ENCODE measurements at places on chromosomes 4 and X.
A peak's percentile ranks its signal among the peaks of the same experiment; 100 is the strongest.

DNA sequence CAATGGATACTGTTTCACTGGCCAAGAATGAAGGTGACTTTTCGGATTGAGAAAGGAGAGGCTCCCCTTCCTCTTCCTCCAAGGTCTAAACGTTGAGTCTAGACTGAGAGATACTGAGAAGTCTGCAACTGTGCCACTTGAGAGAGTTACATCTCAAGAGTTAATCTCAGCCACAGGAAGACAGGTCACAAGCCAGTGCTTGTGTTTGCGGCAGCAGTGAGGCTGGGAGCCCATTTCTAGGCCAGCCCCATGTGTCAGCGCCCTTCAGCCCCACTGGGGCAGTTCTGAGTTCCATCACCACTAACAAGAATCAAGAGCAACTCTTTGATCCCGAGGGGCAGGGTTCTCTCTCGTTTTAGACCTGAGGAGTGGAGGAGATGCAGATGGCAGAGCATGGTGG lies 7.3 kb upstream of the SEC24D start:
- DNase-seq, result no peak

DNA sequence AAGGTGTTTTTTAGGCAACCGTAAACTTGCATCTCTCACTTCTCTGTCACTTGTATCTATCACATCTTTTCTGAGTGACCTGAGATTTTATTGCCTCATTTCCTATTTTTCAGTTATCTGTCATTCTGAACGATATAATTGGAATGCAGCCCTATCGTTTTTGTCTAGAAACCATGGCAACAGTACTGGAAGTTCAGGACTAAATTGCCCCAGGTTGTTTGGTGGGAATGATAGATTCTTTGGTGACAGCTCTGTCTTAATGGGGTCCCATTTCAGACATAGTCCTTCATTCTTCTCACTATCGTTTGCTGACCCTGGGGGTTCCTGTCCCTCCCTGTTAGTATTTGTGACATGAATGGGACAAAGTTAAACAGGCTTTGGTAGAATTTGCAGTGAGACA lies 267.7 kb upstream of the GALNT7 start:
- no peak for DNase-seq

GRCh38 chr4:123055943-123056342 lies 133.5 kb upstream of the NUDT6 start:
- peak; percentile 14 for DNase-seq

- DNase-seq, result no peak
Observed at GRCh38 chrX:150765782-150766350, 72.7 kb downstream of the MTMR1 start.

- no peak for DNase-seq
Observed at GRCh38 chrX:121052122-121052521, 4.7 kb downstream of the GLUD2 start.

- no peak for DNase-seq
Observed at GRCh38 chr4:127832585-127832984, 48.1 kb upstream of the PLK4 start.

DNA sequence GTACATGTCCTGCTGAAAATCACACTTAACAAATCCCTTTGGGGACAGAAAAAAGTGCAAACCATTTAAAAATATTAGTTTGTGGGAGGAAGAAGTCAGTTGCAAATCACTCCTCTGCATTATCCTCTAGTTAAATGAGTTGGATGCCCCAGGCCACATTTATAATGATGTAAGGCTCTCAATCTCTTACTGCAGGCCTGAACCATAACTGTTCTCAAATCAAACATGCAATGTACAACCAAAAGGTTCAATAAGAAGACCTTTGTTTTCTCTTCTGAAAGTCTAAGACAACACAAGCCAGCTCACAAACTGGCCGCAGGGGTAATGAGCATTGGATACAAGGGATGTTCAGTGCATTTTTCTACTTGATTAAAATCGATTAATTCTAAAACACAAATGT lies 39.7 kb downstream of the IGFBP7 start:
- no peak for DNase-seq

- no peak for DNase-seq
Observed at GRCh38 chrX:30661228-30661627, 8.0 kb downstream of the GK start.

DNA sequence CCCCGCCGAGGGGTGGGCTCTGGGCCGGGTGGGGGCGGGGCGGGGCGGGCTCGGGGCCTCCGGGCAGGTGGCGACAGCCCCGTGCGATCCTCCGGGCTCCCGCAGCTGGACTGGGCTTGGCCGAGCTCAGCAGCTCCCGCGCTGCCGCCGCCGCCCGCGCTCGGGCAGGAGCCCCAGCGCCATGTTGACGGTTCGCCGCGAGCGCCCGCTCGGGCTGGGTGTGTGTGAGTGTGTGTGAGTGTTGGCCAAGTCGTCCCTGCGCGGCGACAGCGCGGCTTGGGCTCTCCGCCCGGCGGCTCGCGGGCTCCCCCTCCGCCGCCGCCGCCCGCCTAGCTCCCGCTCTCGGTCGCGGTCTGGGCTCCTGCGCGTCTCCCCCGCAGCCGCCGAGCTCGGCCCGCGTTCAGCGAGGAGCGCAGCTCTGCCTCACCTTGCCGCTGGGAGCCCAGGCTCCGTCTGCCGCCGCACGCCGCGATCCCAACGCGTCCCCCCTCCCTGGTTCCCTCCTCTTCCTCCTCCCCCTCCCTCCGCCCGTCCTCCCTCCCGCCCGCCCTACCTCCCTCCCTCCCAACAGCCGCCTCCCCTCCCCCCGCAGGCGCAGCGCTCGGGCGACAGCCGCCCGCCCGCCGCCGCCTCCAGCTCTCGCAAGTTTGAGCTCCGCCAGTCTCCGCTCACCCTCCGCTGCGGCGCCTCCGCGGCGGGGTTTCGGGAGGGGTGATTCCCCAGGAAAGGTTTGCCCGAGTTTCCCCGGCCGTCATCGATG lies at the start of gene BCOR:
BCOR (minus strand) TSS at position 455 of the 760 bp plus-strand sequence. CDS start 20,029 bp downstream, outside the sequence.
- DNase-seq, result no peak

DNA sequence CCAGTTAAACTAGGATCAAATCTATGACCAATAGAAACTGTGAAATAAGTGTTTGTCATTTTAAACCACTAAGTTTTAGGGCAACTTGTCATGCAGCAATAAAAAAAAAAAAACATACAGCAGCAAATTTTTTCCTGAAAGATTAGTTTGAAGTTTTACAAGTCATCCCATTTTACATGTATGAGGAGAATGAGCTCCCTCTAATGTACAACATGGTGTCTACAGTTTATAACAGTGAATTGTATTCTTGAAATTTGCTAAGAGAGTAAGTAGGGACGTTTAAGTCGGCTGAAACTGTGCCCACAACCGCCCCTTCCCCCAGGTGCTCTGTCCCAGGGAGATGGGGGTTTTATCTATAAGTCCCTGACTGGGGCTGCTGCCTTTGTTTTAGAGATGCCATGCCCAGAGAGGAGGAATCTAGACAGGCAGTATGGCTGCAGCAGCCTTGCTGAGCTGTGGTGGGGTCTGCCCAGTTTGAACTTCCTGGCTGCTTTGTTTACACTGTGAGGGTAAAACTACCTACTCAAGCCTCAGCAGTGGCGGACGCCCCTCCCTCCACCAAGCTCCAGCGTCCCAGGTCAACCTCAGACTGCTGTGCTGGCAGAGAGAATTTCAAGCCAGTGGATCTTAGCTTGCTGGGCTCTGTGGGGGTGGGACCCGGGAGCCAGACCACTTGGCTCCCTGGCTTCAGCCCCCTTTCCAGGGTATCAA lies 499.3 kb upstream of the CT83 start:
- no peak for DNase-seq

- no peak for DNase-seq
Observed at GRCh38 chr4:127888559-127888958, 7.9 kb downstream of the PLK4 start.

DNA sequence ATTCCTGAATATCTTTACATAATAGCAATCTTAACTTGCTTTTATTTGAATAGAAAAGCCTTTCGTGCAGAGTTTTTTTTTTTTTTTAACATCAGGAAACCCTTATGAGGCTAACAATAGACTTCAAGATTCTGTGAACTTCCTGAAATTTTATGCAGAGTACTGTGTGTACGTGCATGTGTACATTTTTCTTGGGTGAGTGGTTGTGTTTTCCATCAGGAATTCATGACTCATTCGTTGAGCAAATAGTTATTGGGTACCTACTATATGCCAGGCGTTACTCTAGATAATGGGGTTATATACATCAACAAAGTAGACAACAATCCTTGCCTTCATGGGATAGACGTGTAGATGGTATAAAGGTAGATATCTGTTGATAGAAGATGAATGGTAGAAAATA lies 59.1 kb downstream of the MRPL1 start:
- DNase-seq, result peak; percentile 90

DNA sequence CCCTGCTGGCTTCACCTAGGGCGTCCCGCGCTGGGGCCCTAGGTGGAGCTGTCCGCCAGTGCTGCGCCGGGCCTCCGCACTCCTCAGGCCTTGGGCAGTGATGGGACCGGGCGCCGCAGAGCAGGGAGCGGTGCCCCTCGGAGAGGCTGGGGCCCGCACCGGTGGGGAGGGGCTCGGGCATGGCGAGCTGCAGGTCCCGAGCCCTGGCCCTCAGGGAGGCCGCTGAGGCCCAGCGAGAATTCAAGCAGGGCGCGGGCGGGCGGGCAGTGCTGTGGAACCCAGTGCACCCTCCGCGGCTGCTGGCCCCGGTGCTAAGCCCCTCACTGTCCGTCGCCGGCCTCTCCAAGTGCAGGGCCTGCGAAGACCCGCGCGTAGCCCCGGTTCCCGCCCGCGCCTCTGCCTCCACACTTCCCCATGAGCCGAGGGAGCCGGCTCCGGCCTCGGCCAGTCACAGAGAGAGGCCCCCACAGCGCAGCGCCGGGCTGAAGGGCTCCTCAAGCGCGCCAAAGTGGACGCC lies 565.1 kb upstream of the NDST4 start:
- DNase-seq, result no peak

GRCh38 chr4:42906891-42907759 lies 14.6 kb downstream of the GRXCR1 start:
- DNase-seq, result peak; percentile 41

DNA sequence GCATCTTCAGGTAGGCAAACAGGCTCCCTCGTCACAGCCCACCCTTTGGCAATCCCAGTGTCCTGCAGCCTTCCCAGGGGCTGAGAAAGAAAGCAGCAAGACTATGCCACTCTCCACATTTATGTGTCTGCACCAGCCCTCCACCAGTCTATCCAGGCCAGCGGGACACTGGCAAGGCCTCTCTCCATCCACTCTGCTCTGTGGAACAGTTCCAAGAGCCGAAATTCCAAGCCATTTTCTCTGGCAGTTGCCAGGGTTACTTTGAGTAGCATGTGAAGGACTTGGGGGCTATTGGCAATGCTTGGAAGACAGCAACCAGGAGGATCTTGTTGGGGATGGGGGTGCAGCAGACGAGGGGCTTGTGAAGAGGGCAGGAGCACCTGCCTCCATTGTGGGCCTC lies 52.1 kb downstream of the TSC22D3 start:
- no peak for DNase-seq

- DNase-seq, result no peak
Observed at GRCh38 chr4:78737035-78737434, 39.1 kb upstream of the BMP2K start.

GRCh38 chr4:78775303-78776078 lies 659 bp upstream of the BMP2K start:
- peak; percentile 36 for DNase-seq

DNA sequence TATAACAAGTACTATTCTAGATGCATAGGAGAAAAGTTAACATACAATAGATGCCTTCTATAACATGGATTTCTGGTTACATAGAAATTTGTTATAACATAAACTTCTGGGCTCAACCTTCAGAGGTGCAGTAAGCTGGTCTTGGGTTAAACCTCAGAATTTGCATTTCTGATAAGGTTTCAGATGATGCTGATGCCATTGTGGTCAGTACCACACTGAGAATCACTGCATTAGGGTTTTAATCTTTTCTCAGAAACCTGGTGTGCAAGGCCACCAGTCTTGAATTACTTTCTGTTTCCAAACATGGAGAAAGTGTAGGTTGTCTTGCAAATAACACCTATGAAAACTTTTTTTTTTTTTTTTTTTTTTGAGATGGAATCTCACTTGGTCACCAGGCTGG lies 146.2 kb downstream of the SPOCK3 start:
- no peak for DNase-seq

DNA sequence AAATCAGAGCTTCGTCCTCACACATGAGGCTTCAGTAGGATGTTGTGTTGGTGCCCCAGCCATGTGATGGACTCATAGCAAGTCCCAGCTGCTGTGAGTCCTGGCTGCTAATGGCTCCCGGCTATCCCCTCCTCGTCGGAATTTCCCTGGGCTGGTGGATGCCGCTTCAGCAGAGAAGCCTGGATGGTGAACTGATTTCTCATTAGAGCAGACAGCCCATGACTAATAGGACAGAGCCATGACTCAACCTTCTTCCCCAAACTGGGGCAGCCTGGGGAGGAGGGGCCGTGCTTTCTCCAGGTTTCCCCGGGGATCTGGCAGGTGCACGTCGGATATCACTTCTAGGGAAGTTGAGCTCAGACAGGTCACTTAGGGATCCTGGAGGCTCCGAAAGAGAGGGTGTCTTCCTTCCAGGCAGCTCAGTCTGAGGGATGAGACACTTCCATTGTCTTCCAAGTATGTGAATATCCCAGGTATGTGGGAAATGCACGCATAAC lies 112.7 kb downstream of the ASMT start:
- DNase-seq, result no peak

- DNase-seq, result no peak
Observed at GRCh38 chr4:76831711-76832373, 66.1 kb downstream of the SOWAHB start.

DNA sequence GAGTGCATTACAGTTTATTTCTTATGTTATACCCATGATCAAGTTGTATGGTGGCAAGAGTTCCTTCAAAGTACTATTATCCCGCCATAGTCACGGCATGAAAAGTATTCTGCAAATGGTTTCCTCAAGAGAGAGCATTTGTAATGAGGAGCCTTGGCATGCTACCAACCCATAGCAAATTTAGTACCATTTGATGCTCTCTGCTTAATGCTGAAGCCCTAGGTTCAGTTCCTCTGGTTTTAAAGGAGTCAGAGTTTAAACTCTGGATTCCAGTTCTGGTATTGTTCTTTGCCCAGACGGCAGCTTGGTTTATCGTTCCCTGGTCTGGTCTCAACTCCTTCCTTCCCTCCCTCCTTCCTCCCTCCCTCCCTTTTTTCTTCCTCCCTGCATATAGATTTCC lies 371.3 kb downstream of the BMPR1B start:
- DNase-seq, result no peak

GRCh38 chr4:26877406-26877805 lies 16.8 kb downstream of the STIM2 start:
- no peak for DNase-seq

DNA sequence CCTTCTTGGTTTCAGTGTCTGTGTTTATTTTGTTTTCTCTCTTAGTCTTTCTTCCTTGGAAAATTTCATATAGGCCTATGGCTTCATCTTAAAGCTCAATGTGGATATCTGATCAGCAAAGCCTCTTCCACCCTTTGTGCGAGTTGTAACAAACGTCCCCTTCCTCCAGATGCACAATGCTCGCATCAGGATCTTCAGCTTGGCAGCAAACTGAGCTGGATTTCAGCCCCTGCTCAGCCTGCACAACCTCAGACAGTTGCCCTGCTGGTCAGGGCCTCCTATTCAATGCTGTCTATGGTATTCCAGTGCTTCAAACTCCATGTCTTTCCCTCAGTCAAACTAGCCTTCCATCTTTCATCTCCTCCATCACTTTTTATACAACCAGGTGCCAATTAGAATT lies 309.4 kb downstream of the ARHGAP24 start:
- DNase-seq, result no peak

Measured in HS-5 (cell line).